ENCODE measurements at places on chromosomes 3 and 15.

DNA sequence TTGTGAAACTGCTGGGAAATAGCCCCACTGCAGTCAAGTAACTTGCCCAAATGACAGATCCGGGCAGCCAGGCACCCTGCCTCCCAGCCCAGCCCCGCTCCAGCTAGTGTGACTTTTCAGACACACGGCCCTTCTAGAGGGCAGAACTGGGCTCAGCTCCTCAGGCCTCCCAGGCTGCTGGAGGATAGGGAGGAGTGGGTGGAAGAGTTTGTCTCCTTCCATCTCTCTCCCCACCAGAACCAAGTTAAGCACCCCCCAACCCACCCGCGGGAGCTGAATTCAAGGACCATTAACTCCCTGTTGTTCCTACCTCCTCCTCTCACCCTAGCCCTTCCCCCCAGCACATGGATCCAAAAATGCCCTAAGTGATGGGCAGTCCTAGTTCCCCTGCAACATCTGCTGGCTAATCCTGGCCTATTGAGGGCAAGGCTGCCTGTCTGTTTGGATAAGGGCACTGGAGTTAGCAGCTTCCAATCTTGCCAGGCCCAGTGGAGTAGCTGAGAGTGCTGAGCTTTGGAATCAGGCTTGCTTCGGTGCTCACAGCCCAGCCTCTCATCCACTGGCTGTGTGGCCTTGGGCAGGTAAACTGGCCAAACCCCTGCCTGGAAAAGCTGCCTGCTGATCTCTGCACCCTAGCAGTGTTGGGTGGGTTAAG, 3.1 kb downstream of the CCDC33 start:
- no peak for DNase-seq

GRCh38 chr3:41323467-41324155, 124.3 kb downstream of the CTNNB1 start:
- no peak for DNase-seq

DNA sequence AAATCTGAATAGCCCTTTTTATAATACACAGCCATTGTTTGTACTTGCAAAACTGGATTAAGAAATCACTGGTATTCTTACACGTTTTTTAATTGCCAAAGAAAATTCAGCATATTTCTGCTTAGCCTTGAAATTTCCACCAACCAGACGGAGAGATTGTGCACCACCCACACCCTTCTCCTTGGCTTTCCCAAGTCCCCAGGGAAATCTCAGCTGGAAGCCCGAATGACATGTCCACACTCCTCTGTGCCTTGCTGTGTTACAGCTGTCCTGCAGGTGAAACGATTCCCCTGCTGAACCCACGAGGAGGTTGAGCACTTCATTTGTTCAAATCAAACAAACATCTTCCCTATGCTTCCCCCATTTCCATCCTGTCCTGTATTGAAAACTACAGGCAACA, 49.6 kb upstream of the PPARG start:
- DNase-seq, result no peak

DNA sequence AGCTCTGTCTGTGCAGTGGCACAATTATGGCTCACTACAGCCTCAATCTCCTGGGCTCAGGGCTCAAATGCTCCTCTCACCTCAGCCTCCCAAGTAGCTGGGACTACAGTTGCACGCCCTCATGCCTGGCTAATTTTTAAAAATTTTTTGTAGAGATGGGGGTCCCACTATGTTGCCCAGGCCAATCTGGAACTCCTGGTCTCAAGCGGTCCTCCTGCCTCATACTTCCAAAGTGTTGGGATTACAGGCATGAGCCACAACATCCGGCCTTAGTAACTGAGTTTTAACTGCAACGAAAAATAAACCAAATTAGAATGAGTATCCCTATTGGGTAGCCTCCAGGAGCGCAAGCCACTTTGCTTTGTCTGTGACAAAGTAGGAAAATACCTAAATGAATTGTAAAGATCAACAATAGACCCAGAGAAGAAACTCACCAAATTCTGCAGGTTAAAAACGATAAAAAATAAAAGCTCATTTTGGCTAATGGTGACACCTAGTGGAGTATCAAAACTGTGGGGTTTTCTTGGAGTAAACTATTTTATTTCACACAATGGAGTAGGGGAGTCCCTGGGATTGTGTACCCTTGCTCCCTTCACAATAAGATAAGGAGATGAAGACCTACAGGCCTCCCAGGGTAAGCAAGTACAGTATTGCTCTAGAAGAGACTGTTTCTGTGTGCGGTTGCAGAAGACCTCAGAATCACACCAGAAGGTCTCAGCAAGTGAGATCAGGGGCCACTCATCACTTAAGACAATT, 21.0 kb upstream of the CA12 start:
- DNase-seq, result no peak

GRCh38 chr15:56973463-56973862, 55.0 kb downstream of the TCF12 start:
- DNase-seq, result no peak

GRCh38 chr3:44761101-44761423, 357 bp downstream of the KIAA1143 start:
- DNase-seq, result no peak

DNA sequence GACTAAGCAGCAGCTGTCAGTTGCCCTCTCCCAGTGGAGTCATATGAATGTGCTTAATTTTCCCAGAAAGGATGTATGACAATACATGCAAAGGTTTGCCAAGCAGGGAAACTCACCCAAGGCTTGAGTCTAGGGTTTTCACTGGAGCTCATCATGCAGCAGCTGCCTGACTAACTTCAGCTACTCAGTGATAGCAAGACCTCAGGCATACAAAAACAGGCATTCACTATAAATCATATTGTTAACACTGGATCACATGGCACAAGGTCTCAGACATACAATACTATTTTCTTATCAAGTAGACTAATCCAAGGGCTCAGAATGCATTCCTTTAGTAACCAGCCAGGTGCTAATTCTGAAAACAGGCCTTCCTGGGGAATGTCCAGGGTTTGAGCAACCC, 85.0 kb upstream of the STAC start:
- DNase-seq, result no peak

Data from iPS DF 6.9 (cell line).